Epithelial cell of umbilical artery (primary cell): ENCODE measurements at places on chromosomes 3 and 15. TPM values are rescaled to one million over a fixed set of nuclear protein-coding genes. Genes with fewer than 3 reads are reported as not detected.

TRAT1 gene
- total RNA-seq, result not detected in 2 replicates

NR1I2 gene
- total RNA-seq, result 0.15 TPM in 1 of 2 replicates, not detected in the other

RARB gene
- 10.5 and 31.2 TPM in 2 replicates for total RNA-seq

OXTR gene
- under 0.01 and 0.30 TPM in 2 replicates for total RNA-seq
